ENCODE measurements at places on chromosomes 12 and 14.

- DNase-seq = no peak
Observed at GRCh38 chr12:29795715-29796114, 12.0 kb upstream of the TMTC1 start.

DNA sequence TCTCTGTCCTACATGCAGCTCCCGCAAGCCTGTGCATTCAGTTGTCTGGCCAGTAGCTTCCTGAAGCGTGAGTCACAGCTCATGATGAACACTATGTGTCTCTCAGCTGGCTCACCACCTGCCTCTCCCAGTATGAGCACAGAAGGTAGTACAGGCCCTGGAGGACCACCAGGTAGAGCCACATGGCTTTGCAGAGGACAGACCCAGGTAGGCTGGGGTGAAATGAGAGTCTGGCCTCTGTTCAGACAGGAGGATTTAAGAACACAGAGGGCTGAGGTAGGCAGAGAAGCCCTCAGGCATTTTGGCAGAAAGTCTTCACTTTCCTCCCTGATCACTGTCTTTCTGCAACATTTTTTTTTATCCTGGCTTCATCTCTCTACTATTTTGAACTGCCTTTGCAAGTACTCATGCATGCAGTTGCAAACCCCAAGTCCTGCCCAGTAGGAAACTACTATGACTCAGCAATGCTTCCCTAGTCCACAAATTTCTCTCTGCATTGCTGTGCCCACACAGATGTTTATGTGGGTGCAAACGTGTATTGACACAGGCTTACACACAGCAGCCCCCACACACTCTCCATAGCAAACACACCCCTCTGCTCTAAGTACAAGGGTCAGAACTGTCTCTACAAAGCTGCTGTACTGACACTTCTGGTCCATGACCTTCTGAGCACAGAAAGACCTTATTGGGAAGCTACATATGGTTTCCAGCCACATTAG, 7.2 kb upstream of the SDR9C7 start:
- DNase-seq = peak; percentile 60

DNA sequence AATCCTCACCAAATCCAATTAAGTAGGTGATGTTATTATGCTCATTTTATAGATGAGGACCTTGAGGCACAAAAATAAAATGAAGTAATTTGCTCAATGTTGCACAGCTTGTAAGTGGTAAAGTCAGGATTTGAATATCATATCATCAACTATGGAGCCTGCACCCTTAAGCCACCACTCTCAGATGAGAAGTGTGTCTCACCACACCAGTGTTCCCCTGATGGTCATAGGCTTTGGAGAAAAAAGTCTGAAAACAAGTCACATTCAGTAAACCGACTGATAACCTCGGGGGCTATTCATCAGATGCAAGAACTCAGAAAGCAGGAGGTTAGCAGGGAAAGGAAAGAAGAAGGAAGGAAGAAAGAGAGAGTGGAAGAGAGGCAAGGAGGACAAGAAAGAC, 2.8 kb downstream of the TSHR start:
- no peak for DNase-seq

DNA sequence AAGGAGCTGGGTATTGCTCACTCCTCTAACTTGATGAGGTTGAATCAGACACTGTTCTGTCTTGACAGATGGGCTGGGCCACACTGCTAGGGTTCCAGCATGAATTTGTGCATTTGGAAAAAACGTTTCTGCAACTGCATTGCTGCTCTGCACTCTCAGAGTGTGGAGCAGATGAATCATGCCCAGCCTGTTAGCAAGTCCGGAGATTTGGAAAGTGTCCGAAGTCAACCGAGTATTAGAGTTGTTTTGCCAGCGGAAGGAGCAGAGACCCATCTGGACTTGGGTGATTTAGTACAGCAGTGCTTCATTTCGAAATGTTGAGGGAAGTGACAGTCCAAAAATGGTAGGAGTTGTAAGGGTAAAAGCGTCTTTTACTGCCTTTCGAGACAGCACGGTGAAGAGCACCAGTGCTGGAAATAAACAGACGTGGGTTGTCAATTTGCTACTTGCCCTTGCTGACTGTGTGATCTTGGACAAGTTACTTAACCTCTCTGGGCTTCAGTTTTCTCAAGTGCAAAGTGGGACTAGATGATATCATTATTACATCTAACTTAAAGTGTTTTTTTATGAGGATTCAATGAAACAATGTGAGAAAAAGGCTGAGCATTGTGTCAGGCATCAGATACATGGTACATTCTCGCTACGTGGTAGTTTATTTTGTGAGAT, 139.5 kb downstream of the CHST11 start:
- DNase-seq = no peak

DNA sequence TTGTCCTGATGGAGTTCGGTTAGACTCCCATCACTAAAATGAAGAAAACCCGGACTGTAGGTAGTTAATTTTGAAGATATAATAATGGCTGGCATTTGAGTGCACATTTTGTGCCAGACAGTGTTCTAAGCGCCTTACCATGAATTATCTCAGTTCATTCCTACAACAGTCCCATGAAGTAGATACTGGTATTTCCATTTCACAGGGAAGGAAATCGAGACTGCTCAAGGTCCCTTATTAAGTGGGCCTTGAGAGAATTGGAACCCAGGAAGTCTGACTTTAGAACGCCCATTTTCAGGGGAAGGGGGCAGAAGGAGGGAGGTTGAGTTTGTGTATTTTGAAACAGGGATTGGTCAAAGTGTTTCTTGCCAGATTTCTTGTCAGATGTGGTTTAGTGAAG, 855 bp downstream of the MNAT1 start:
- DNase-seq = no peak

DNA sequence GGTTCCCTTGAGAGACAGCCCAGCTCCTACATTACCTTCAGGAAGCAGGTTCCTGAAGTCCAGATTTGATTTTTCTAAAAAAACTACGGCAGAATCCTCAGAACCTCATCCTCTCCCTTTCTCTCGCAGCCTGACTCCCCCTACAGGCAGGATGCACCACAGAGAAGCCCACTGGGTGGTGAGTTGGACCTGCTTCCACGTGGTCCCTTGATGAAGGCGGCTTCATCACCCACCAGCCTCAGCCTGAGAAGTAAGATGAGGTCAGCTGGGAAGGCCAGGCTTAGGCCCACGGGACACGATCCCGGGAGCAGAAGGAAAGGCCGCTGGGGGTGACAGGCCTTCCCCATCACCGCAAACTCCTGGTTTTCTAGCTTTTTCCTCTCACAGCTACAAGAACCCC, 83.0 kb downstream of the ACTN1 start:
- no peak for DNase-seq

GRCh38 chr14:22555384-22556011, 33.5 kb downstream of the DAD1 start:
- DNase-seq = peak; percentile 52

DNA sequence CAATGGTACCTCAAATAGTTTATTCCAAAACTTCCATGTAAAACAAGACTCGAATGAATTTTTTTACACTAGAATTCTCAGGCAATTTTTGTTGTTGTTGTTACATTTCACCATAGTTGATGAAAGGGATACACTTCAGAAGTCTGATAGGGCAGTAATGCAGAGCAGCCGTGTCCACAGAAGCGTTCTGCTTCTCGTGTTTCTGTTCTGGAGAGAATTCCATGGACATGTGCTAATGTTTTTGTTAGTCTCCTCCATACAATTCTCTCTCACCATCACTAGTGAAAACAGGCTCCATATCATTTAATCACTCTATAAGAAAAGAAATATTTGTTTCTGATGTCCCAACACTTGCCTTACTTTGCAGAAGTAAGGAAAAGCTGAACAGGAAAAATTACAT, 606.1 kb downstream of the SLC16A7 start:
- DNase-seq = no peak

GRCh38 chr12:115467531-115467930, 783.6 kb upstream of the TBX3 start:
- DNase-seq = no peak

GRCh38 chr12:46342562-46343033, 30.0 kb downstream of the SLC38A2 start:
- DNase-seq = peak; percentile 71

All from hematopoietic multipotent progenitor cell (in vitro differentiated cells).